ENCODE measurements at places on chromosomes 1 and 21.

- DNase-seq: no peak
Measured at GRCh38 chr1:150513351-150513791, 2.2 kb upstream of the FALEC start.

DNA sequence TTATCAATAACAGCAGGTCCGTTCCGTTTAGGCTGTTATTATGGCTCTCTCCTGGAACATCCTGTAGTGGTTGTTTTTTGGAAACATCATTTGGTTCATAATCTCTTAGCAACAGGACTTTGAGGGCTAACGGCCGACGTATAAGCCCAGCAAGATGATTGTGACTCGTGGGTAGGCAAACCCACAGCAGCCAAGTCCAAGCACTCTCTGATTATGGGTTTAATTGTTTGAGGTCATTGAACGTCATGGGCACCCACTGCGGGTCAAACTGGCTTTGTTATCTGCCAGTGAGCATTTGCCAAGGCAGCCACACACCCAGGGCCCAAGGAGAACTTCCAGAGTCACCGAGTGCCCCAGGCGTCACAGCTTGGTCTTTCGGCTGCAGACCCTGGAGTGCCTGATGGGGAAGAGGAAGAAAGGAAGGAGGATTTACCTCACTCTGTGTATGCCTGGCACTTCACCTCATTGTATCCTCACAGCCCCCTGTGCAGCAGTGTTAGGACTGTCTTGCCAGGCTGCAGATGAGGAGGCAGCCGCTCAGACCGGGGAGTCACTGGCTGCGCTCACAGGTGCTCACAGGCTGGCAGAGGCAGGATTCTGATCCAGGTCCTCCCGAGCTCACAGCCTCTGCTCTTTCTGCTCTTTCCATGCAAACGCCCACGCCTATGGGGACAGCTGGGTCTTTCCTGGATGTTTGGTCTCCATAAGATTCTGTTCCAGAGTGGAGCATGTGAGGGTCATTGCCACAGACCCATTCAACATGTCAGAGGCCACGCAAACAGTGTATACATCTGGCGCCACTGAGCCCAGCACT lies 30.8 kb upstream of the EPS8L3 start:
- DNase-seq: no peak

DNA sequence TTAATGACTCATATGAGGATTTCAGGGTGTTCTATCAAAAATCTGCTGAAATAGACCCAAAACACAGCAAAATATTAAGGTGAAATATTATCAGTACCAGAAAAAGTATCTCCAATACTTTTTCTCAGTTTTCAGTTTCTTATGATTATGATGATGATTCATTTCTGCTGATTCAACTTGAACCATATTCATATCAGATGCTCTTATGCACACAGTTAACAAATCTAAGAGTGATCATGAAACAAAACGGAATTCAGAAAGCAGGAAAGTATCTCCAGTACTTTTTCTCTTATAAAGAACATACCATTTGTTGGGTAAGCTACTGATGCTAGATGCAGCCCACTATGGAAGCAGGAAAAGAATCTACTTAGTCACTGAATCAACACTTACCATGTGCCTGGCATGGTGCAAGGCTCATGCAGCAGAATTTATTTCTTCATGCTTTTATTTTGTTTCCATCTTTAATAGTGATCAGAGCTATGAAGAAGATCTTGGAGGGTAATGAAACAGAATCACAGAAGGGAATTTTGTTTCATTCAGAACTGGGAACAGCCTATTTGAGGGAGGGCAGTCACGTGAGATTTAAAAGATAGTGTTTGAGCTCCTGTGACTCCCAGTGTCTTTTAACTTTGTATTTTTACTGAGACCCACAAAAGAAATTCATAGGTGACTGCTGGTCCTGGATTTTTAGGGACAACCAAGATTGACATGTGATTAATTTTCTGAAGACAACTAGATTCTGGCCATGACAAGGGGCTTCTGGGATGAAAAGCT lies 480.6 kb downstream of the SETD4 start:
- no peak for DNase-seq

- no peak for DNase-seq
Measured at GRCh38 chr1:45769261-45769932, 18.9 kb upstream of the IPP start.
